ENCODE measurements at places on chromosomes 5 and 9.

- DNase-seq, result no peak
These were observed 13.3 kb downstream of the NR5A1 start for GRCh38 chr9:124493794-124494479.

DNA sequence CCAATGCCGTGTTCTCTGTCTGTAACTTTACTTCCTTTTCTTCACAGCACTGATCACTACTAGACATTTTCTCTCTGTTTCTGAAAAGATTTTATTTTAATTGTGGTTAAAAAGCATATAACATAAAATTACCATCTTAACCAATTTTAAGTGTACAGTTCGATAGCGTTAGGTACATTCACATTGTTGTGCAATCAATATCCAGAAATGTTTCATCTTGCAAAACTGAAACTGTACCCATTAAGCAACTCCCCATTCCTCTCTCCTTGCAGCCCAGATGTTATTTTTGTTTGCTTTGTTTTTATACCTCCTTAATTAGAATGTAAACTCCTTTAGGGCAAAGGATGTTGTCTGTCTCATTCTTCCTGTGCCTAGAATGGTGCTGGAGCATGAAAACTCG is 47.5 kb downstream of the COL27A1 start:
- no peak for DNase-seq

DNA sequence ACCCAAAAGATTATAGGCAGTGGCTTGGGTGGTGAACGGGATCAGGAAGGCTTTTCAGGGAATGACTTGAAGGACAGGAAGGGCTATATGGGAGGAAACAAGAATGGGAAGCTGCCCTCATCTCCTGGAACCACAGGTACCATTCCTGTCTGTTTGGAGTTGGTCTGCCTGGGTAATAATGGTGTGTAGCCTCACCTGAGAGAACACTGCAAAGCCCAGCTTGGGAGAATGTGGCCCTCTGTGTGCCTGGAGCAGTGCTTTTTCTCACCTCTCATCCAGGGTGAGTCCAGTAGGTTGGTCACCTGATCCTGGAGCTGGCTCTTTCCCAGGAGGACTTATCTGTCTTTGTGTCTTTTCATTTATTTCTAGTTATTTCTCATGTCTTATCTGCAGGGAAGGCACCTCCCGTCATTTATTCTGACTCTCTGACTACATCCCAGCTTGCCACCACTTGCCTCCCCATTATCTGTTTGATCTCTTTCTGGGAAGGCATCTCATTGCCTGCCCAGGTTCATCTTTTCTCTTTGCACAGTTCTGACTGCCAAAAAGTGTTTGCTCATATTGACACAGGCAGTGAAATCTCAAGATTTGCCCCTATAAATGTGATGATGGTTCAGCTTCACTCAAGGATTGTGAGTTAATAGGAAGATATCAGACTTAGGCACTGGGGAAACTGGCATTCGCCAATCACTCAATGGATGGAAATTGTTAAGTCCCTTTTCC is 22.5 kb upstream of the OR2S2 start:
- no peak for DNase-seq

DNA sequence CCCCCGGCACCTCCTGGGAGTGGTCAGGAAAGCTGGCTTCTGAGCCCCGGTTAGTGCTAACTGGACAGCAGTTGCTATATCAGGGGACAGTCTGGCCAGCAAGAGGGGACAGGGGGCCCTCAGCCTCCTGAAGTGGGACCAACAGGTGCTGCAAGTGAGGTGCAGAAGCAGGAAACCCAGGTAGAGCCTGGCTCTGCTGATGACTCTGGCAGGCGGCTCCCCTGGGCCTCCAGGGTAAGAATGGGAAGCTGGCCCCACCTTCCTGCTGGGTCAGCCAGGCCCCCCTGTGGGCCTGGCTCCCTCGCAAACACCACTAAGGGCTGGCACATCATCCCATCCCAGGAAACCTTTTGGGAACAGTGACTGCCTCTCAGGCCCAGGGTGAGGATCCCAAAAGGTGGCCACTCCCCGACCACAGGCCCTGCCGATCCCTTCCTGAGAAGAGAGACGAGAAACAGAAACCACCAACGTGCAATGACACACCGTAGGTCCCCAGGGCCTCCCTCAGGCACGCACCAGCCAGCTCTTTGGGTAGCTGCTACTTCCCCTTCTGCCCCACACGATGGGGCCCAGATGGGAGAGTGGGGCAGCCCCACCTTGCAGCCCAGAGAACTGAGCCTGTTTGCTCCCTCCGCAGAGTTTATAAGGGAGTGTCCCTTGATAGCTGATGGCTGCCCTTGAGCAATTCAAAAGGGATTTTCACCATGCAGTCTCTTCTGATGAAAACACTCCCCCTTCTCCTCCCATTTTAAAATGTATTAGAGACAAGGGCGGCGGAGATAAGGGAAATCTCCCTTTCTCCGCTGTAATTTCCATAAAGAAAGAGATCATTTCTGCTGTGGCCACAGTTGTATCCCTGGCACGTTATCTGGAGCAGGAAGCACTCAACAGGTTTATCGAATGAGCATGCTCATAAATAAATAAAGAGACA is 76.8 kb downstream of the STK10 start:
- no peak for DNase-seq

GRCh38 chr5:125200866-125201373 is 454.5 kb upstream of the ZNF608 start:
- no peak for DNase-seq

GRCh38 chr9:4327504-4328191 is 27.8 kb upstream of the GLIS3 start:
- no peak for DNase-seq

- DNase-seq, result no peak
These were observed 29.8 kb downstream of the ANKS6 start for GRCh38 chr9:98766586-98766985.

GRCh38 chr5:94776167-94776566 is 157.7 kb downstream of the SLF1 start:
- DNase-seq, result no peak

- no peak for DNase-seq
These were observed 638.0 kb downstream of the IRX1 start for GRCh38 chr5:4233671-4234070.

DNA sequence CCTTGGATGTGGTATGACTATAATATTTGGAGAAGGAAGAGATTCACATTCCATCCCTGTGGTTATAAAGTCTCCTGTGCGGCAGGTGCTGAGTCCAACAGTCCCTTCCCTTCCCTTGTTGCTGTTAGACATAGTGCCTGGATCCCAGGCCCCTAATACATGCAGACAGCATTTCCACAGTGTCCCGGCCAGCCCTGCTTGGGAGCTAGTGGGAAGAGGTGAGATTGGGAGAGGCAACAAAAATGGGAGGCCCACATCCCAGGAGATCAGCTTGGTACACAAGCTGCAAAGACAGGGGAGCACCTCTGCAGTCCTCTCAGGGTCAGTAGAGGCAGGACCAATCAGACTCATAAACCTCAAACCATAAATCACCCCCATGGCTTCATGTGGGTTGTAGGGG is 3.3 kb upstream of the NEURL1B start:
- DNase-seq, result no peak

DNA sequence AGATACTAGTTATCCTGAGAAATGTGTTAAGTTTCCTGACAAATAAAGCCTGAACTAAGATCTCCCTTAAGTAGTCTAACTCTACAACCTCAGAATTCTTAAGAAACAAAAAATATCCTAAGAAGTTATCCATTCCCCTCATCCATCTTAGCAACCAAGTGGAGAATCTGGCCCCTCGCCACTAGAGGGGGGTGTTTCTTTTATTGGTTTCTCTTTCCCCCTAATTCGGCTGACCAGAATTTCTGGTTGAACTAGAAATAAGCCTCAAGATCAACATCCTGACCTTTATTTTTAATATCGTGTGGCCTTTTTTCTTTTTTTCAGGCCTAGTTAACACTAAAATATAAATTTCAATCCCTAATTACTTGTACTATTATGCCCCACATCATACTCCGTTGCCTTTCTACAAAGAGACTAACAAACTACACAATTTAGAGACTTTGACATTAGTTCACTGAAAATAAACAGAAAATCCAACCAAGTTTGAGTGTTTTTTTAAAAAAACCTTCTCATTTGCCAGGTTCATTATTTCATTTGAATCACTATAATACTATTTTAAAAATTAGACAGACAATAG is 14.3 kb upstream of the NR4A3 start:
- DNase-seq, result no peak

DNA sequence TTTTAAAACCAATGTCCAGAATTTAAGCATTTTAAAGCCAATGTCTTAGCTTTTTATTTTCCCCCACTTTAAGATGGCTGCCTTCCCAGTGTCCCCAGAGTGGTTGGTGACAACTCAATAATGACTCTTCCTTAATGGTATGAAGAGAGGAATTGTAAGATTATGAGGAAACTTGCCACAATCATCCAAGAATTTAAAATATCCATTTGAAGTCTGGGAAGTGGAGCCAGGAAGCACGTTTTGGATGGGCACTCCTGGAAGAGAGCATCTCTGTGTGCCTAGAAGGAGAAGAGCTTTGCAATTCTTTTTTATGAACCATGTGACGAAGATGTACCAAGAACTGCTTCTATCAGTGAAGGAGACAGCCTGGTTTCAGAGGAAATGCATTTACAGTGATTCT is 11.3 kb upstream of the IGFBPL1 start:
- DNase-seq, result no peak

DNA sequence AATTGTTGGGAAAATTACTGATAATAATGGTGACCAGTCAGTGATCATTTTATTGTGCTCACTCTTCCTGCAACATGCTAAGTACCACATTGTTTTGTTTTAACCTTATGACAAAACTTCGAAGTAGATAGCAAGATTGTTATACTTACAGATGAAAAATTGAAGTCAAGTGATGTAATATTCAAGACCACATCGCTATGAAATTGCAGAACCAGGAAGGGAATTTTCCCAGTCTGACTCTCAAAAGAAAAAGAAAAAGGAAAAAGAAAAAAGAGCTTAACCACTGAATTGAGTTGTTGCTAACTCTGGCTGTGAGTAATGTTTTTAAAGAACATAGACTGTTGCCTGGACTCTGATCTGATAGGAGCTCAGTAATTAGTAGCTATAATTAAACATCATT is 170.6 kb upstream of the HAPLN1 start:
- no peak for DNase-seq

DNA sequence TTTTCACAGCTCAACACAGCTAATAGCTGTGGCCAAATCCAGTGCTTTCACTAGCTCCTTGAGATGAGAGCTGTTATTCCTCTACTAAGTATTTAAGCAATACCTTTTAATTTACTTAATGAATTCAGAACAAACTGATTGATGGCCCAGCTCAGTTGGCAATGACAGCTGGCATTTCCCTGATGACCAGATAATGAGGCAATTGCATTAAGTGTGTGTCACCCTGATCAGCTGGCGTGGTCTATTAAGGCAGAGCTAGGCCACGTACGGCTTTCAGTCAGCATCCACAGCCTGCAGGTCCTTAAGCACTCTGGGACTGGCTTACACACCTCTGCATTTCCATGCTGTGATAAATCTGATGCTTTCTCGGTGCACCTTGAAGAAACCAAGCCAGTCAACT is 34.4 kb downstream of the TTLL11 start:
- no peak for DNase-seq

DNA sequence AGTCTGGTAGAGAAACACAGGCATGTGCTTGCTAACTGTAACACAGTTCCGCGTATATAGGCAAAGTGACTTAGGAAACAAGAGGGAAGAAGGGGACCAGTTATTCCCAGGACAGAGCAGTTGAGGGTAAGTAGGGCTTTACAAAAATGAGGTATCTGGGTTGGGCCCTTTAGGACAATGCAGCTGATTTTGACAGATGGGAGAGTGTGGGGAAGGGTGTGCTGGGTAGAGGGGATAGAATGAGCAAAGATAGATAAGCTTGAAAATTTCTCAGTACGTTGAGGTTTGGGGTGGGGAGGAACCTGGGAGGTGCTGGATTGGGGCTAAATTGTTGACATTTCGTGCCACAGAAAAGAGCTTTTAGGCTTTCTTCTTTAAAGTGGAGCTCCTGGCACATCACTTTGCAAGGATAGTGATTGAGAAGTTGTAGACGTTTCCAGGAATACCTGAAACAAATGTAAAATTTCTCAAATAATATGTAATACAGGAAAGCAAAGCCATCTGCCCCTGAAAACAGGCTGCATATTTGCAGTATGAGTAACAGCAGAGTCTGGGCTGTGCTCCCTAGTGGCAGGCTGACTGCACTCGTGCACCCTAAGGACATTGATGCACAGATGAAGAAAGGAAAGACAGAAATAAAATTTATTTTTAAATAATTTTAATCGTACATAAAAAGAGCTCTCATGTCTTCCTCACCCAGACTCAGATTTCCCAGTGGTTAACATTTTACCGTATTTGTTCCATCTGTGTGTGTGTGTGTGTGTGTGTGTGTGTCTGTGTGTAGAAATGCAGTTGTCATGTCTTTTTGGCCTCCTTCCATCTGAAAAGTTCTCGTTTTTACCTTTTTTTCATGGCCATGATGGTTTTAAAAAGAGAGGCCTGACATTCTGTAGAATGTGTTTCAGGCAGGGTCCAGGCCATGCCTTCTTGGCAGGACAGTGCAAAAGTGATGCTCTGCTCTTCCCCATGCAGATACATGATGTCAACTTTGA is 144.9 kb upstream of the DMRT1 start:
- peak; percentile 21 for DNase-seq

- DNase-seq, result no peak
These were observed 78.3 kb downstream of the TSSK1B start for GRCh38 chr5:113356487-113356886.

- DNase-seq, result no peak
These were observed 15.9 kb downstream of the MAN2A1 start for GRCh38 chr5:109705596-109705995.

DNA sequence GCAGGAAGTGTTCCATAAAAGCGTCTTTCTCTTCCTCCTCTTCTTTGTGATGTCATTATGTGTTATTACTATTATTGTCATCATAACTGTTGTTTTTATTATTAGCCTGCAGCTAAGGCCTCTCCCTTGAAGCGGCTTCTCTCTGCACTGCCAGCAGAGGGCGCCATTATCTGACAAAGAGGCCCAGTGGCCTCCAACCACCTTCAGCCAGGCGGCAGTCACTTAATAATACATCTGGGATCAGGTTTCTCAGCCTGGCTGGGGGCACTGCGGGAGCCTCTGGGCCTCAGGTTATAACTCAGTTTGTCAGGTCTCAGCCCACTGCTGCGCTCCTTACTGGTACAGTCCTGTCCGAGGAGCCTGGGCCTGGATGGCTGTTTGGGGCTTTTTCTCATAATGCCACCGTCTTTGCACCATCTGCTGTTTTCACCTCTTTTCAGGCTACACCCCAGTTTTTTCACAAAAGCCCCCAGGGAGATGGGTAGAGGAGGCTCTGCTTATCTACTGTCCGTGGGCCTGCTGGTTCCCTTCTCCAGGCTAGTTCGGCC is 281.9 kb downstream of the NSG2 start:
- peak; percentile 2 for DNase-seq

DNA sequence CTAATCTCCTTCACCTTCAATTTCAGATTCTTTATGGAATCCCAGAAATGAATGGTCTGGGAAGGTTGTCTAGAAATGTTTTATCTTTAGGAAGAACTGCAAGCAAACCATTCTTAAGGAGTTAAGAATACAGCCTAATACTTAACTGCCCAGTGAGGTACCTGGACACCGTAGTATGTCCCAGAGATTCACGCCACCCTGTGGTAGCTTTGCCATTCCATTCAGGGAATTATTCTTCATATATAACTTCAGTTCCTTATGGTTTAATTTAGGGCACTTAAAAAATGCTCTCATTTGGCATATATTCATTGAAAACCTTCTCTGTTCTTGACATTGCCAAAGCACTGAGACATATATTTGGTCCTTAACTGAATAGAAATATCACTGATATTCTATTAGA is 49.7 kb downstream of the ACTBL2 start:
- no peak for DNase-seq
